Activated CD8-positive, alpha-beta T cell treated with anti-CD3 and anti-CD28 coated beads for 36 hours (primary cell): ENCODE measurements at places on chromosomes 2 and 18.

DNA sequence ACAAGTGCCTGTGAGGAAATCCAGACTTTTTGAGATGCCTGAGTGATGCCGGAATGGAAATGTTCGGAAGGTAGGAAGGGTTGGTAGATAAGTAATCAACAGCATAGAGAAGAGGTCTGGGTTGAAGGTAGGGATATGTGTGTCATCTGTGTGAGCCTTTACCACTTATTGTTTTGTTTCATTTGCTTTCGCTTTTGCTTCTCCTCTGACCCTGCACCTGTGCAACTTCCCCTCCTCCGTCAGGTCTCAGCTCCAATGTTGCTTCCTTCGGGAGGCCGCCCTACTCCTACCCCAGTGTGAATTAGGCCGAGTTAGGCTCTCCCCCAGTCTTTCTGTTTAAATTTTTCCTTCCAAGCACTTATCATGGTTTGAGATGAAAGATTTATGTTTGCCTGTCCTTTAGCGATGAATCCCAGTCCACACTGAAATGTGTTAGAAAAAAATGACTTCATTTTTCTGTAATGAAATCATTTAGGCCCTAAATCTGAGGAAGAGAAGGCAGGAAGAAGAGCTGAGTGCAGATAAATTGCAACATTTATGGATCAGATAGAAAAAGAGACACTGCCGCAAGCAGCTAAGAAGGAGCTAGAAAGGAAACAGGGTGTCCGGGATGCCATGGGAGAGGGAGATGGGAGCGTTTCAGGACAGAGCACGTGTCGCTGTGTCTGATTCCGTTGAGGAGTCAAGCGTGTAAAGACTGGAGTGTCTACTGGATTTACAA lies 139.6 kb upstream of the PELI1 start:
- peak; percentile 17 for DNase-seq

DNA sequence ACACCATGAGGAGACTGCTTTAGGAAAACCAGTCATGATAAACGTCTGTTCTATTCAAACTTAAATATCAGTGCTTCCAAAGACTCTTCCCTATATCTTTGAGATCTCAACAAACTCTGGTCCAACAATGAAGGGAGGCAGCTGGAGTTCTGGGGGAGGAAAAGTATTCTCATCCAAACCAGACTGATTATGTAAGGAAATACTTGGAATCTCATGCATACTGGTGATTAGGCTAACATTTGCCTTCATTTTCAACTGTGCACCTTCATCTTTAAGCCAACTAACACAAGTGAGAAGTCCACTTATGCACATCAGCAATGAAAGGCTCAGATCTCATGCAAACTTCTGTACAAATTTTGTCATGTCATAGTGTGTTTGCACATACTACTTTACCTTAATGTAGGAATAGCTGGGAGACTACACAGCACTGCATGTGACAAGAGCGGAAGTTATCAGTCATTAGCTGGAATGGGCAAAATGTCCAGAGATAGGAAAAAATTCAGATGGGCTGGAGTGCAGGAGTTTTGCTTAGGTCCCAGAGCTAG lies 67.5 kb upstream of the STK17B start:
- no peak for DNase-seq

GRCh38 chr2:51003345-51004192 lies 28.4 kb downstream of the NRXN1 start:
- no peak for DNase-seq

- DNase-seq = no peak
Measured at GRCh38 chr18:66226782-66227181, 377.1 kb downstream of the CDH19 start.

- DNase-seq = no peak
Measured at GRCh38 chr2:43294973-43295603, 68.7 kb upstream of the ZFP36L2 start.

- no peak for DNase-seq
Measured at GRCh38 chr2:238587776-238588660, 161.3 kb downstream of the ASB1 start.

GRCh38 chr2:238243496-238244076 lies 3.7 kb upstream of the HES6 start:
- DNase-seq = no peak
